ENCODE measurements at places on chromosomes 6 and 20.
A peak's percentile ranks its signal among the peaks of the same experiment; 100 is the strongest.

DNA sequence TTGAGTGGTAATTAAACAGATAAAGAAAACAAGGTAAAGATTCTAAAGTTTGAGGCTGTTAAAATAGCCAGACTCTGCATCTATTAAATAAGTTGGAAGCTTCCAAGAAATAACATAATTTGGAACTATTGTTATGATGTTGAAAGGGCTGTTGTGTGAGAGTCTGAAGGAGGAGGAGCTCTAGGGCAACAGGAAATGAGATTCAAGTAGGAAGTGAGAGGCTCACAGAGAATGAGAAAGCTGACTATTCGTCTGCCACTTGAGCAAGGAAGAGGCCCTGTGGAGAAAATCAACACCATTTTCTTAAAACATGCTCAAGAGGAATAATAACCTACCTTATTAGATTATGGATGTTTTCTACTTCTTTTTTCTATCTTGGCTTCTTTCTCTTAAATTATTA, 185.2 kb downstream of the SLC24A3 start:
- DNase-seq: no peak

DNA sequence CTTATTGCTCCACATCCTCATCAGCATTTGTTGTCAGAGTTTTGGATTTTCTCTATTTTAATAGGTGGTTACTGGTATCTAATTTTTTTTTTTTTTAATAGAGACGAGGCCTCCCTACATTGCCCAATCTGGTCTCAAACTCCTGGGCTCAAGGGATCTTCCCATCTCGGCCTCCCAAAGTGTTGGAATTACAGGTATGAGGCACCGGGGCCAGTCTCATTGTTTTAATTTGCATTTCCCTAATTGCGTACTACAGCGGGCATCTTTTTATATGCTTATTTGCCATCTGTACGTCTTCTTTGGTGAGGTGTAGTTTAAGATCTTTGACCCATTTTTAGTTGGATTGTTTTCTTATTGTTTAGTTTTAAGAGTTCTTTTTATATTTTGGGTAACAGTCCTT, 210.4 kb upstream of the SULF2 start:
- no peak for DNase-seq

- no peak for DNase-seq
Observed at GRCh38 chr6:136427378-136427717, 122.9 kb downstream of the MAP7 start.

DNA sequence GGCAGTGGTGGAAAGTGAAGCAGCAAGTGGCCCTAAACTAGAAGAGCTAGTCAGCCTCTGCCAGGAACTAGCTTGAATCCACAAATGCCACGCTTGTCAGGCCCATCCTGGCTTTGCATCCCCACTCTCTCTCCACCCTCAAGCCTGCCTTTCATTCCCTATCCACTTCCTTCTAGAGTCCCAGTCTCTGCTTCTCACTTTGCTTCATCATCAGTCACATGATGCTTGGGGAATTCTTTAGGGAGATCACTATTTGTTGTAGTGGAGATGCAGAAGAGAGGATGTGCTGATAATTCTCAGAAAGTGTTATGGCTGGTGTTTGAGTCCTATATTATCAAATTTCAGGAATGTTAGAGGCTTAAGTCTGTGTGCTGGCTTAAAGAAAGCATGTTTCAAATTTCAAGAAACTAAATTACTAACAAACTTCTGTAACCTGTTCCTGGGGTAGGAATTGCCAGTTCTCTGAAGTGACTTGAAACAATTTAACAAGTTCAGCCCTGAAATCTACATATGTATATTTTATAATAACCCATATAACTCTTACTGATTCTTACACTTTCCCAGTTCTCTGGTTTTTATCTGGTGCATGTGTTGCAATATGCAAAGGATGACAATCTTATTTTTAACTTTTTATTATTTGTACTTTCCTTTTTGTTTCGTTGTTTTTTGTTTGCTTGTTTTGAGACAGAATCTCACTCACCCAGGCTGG, 7.5 kb downstream of the TRIM39 start:
- no peak for DNase-seq

- DNase-seq: no peak
Observed at GRCh38 chr20:19867940-19868371, 109.9 kb downstream of the RIN2 start.

GRCh38 chr20:57838670-57839151, 128.9 kb upstream of the PMEPA1 start:
- DNase-seq: no peak

- peak; percentile 40 for DNase-seq
Observed at GRCh38 chr6:43254138-43254817, 11.0 kb downstream of the TTBK1 start.

DNA sequence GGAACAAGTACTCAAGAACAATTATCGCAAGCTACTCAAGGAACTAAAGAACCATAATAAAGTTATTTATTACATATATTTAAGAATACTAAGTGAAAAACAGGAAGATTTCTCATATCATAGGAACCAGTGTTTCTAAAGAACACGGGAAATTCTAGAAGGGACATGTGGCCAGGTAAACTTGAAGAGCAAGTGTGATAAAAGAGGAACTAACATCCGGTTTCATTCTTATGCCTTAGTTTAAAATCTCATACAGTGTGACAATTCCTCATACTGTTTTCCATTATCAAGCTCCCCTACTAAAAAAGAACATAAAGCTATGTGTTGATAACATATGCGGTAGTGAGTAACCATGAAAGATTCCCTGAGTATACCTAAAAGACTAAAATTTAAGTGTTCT, 163.5 kb upstream of the SHLD1 start:
- no peak for DNase-seq

DNA sequence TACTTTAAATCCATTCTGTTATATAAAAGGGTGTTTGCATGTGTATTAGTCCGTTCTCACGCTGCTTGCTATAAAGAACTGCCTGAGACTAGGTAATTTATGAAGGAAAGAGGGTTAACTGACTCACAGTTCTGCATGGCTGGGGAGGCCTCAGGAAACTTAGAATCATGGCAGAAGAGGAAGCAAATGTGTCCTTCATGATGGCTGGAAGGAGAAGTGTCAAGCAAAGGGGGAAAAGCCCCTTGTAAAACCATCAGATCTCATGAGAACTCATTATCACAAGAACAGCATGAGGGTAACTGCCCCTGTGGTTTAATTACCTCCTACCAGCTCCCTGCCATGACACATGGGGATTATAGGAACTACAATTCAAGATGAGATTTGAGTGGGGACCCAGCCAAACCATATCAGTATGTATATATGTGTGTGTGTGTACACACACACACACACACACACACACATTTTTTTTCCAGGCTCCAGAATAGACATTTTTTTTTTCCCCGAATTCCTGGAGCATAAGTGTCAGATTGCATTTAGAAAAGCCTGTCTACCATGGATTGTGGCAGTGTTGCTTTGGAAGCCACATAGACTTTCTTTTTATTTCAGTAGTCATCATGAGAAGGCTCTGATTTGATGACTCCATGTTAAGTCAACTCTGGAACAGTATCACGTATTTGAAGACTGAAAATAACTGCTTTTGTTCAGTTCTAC, 31.5 kb downstream of the KDM1B start:
- no peak for DNase-seq

- peak; percentile 38 for DNase-seq
Observed at GRCh38 chr6:68638230-68638900, 3.3 kb downstream of the ADGRB3 start.

DNA sequence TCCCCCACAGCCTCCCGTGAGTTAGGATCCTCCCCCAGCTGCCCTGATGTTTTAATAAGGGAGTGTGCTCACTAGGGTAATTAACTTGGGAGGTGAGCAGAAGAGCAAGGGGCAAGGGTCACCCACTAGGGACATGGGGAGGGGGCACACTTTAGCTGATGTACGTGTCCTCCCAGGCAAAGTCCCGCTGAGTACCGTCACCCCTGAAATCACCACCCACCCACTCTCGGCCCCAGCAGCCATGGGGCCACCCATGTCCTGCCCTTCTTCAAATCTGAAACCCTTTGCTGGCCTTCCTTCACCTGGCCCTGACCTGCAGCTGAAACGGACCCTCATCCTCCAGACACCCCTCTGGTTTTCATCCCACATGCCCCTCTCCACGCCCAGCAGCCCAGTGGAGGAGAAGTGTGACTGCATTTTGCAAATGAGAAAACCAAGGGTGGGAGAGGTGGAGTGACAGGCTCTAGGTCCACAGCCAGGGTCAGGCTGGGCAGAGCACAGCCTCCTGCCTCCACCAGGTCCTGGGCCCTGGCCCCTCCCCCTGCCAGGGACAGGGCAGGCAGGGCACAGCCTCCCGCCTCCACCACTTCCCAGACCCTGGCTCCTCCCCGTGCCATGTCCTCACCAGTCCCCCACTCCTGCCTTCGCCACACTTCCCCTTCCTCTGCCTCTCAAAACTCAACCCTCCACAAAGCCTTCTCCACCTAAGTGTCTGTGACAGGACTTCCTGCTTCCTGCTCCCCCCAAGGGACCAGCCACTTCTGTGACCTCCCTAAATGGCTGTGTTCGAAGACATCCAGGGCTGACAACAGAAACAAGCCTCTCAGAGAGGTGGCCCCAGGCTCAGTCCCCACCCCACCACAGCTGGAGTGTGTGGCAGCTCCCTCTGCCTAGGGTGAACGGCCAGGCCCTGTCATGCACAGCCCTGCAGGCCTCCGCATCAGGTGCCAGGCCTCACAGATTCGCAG, 15.1 kb downstream of the ACSS1 start:
- DNase-seq: peak; percentile 44

DNA sequence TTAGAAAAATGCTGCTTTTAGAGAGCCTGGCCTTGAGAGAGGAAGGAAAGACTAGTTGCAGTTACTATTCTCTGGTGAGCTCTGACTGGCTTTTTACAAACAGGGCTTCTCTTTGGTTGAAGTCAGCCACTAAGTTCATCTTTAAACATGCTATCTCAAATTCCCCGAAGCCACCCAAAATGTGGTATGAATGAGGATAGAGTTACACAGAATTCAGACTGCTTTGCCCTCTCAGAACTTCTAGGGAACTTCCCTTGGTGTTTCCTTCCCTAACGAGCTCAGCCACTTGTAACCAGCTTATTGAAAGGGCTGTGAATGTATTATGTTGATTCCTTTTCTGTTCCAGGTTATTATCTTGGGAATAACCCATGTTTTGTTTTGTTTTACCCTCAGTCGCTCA, 73.5 kb downstream of the EFHC1 start:
- DNase-seq: no peak

GRCh38 chr6:139625998-139626975, 251.8 kb upstream of the CITED2 start:
- DNase-seq: no peak

- no peak for DNase-seq
Observed at GRCh38 chr6:163449076-163449475, 34.6 kb downstream of the QKI start.

DNA sequence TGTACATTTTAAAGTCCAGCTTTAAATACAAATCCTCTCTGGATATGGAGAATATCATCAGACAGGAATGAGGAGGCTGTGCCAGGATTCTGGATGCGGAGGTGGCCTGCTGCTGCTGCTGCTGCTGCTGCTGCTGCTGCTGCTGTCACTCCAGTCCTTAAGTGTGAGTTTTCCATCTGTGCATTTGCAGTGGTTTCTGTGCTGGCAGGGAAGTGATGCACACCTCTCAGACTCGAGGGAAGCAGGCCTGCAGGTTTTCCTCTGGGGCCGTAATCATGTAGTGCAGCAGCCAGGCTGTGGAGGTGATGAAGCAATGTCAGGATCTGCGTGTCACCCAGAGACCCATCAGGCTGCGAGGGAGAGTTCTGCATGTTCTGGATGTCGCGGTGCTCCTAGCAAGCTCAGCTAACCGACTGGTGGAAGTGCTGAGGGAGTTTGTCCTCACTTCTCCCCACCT, 32.0 kb downstream of the CFAP61 start:
- DNase-seq: no peak

DNA sequence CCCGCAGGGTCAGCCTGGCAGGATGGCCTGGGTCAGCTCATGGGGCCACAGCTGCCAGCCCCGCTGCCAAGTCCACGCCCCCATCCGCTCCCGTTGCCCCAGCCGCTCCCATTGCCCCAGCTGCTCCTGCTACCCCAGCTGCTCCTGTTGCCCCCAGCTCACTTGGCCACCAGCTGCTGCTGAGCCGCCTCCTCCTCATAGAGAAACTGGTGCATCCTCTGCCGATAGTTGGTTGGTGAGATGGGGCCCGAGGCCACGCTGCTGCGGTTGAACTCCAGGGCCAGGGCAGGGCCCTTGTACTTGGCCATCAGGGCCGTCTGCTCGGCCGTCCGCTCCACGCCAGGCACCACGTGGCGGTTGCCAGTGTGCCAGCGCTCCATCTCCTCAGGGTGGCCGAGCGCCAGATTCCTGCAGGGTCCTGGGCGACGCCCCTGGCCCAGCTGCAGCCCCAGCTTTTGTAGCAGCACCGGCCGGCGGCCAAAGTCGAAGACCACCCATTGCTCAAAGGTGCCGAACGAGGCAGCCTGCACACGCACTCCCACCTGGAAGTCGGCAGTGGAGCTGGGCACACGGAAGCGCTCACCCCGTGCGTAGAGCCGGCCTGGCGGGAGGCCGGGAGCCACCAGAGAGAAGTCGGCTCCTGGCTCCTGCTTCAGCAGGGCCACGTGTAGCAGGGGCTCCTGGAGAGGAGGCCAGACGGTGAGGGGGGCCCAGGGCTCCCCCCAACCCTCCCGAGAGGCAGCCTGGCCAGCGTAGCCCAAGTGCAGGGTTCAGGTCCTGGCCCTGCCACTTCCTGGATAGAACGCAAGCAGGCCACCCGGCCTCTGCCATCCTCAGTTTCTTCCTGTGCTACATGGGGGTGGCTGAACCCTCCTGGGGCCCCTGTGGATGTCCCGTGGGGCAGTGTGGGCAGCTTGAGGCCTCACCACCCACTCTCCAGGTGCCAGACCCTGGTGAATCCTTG, 4.8 kb downstream of the HELZ2 start:
- DNase-seq: no peak

DNA sequence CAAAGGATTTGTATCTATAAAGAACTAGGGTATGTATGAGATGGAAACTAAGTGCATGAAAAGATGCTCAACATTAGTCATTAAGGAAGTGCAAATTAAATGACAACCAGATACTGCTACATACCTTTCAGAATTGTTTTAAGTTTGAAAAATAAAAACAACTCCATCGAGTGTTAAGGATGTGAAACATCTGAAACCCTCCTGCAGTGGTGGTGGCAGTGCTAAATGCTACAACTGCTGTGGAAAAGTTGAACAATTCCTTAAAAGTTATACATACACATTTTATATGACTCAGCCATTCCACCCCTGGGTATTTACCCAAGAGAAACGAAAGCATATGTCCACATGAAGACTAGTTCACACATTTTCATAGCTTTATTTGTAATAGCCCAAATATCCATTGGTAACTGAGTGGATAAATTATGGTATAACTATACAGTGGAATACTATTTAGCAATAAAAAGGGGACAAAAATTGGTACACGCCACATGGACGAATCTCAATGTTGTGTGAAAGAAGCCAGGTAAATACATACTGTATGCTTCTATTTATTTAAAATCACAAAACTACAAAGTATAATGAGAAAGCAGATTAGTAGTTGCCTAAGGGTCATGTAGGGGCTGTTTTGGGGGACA, 10.6 kb downstream of the ARMH2 start:
- no peak for DNase-seq

All from activated naive CD8-positive, alpha-beta T cell treated with anti-CD3 and anti-CD28 coated beads, Interleukin-2, amount 50 U/mL, for 24 hours (primary cell).